ENCODE measurements at places on chromosomes 1 and 21.

- H3K36me3 ChIP-seq: peaks cover 20% of the 10 kb centered on the region
- no peaks in the 10 kb centered on the region for H3K27me3 ChIP-seq
- peaks cover 9% of the 10 kb centered on the region for H3K4me1 ChIP-seq
- peak within 1 kb of the TSS; percentile 92 for H3K27ac ChIP-seq
Observed at GRCh38 chr1:26900001-26900814, at the start of gene GPATCH3. Gene GPATCH3, minus strand, starts transcription at chr1:26900467. Its CDS starts 25 bp downstream, at chr1:26900442.

DNA sequence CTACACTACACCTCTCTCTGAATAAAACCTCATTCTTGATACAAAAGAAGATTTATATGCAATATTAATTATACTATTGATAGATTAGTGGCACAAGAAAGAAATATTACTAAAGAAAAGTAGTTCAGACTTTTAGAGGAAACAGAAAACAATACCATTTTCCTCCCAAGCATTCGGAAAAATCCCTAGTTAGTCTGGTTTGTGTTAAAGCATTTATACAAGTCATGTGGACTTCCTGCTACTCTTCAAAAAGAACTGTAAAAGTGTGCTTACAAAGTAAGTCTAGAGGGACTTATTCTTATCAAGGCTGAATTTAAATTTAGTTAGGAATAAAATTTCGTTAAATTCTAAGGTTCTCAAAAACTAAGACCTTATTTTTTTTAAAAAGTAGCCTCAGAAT, 129.1 kb downstream of the ATP1B1 start:
- H3K27ac ChIP-seq: no peak overlapping the region
- no peaks in the 10 kb centered on the region for H3K36me3 ChIP-seq
- H3K27me3 ChIP-seq: no peaks in the 10 kb centered on the region
- no peak overlapping the region for H3K4me3 ChIP-seq
- DNase-seq: no peak

- DNase-seq: no peak
- H3K4me1 ChIP-seq: no peaks in the 10 kb centered on the region
- H3K4me3 ChIP-seq: no peak overlapping the region
- H3K36me3 ChIP-seq: peaks cover 96% of the 10 kb centered on the region
- H3K27me3 ChIP-seq: no peaks in the 10 kb centered on the region
Observed at GRCh38 chr1:182875889-182876288, 36.7 kb downstream of the DHX9 start.

DNA sequence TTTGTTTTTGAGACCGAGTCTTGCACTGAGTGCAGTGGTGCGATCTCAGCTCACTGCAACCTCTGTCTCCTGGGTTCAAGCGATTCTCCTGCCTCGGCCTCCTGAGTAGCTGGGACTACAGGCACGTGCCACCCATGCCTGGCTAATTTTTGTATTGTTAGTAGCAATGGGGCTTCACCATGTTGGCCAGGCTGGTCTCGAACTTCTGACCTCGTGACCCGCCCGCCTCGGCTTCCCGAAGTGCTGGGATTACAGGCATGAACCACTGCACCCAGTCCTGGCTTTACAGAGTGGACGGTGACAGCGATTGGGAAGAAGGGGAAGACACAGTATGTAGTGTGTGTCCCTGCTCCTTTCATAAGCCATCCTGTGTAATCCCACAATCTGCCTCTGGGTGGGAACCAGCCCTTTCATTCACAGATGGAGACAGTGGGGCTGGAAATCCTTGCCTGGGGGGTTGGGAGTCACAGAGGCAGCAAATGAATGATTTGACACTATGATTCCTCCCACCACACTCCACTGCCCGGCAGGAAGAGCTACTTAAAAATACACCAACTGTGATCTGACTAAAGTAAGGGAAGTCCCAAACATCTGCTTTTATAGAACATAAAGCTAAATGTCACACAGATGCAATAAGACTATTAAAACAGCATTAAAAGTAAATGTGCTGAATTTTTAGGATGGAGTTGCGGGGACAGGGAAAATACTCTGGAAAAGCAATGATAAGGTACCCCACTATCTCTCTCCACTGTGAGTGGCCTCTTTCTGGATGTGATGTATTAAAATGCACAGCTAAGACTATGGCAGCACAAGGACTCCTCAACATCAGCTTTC, 4.5 kb downstream of the PARP1 start:
- peaks cover 32% of the 10 kb centered on the region for H3K36me3 ChIP-seq
- peaks cover 38% of the 10 kb centered on the region for H3K4me1 ChIP-seq
- H3K4me3 ChIP-seq: no peak overlapping the region
- no peaks in the 10 kb centered on the region for H3K27me3 ChIP-seq
- no peak overlapping the region for H3K27ac ChIP-seq

GRCh38 chr21:38712071-38712470, 93.7 kb upstream of the ETS2 start:
- no peaks in the 10 kb centered on the region for H3K27me3 ChIP-seq
- H3K4me1 ChIP-seq: no peaks in the 10 kb centered on the region
- DNase-seq: no peak
- H3K4me3 ChIP-seq: no peak overlapping the region
- H3K36me3 ChIP-seq: no peaks in the 10 kb centered on the region
- H3K27ac ChIP-seq: no peak overlapping the region

DNA sequence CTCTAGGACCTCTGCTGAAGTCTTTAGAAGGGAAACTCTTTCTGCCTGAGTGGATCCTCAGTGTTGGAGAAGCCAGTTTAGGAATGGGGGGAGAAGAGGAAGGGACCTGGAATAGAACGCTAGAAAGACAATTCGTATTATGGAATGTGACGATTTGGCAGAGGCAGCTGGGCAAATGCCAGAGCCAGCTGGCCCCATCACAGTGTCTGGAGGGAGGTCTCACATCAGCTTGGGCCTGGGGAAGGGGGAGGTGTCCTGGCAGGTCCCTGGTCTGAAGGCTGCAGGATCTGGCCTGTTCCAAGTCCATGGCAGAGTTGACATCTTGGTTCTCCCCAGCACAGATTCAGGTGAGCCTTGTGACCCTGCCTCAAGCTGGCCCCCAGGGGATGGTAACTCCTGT, 11.3 kb downstream of the TMCC2 start:
- H3K36me3 ChIP-seq: no peaks in the 10 kb centered on the region
- no peak overlapping the region for H3K27ac ChIP-seq
- no peak for DNase-seq
- no peaks in the 10 kb centered on the region for H3K4me1 ChIP-seq

GRCh38 chr21:44289381-44290010, 3.8 kb downstream of the AIRE start:
- no peaks in the 10 kb centered on the region for H3K27me3 ChIP-seq
- no peaks in the 10 kb centered on the region for H3K36me3 ChIP-seq
- no peak overlapping the region for H3K4me3 ChIP-seq
- peaks cover 15% of the 10 kb centered on the region for H3K4me1 ChIP-seq
- no peak for DNase-seq

DNA sequence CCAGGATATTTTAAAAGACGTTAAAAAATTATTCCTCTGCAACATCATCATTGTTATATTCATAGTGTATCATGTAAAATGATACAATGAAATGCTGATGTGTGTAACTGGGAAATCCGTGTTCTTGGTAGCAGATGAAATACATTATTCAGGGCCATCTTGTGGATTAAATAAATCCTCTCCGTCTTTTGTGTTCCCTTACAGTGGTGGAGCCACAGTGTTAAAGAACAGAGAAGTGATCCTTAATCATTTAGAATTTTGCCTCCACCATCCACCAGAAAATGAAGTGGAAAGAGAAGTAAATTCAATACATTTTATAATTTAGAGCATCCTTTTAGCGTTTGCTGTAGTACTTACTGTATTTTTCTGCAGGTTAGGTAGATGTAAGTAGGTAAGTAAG, 1.3 kb downstream of the DYRK3 start:
- no peaks in the 10 kb centered on the region for H3K36me3 ChIP-seq
- no peak overlapping the region for H3K27ac ChIP-seq

- DNase-seq: no peak
- no peaks in the 10 kb centered on the region for H3K27me3 ChIP-seq
- no peak overlapping the region for H3K4me3 ChIP-seq
- H3K36me3 ChIP-seq: no peaks in the 10 kb centered on the region
- H3K4me1 ChIP-seq: no peaks in the 10 kb centered on the region
- no peak overlapping the region for H3K27ac ChIP-seq
Observed at GRCh38 chr1:15185617-15186016, 32.1 kb downstream of the TMEM51 start.

GRCh38 chr1:156213644-156213966, 798 bp downstream of the PMF1 start:
- peaks cover 12% of the 10 kb centered on the region for H3K36me3 ChIP-seq
- H3K4me1 ChIP-seq: peaks cover 20% of the 10 kb centered on the region
- H3K4me3 ChIP-seq: peak overlapping the region; percentile 77
- peak overlapping the region; percentile 94 for H3K27ac ChIP-seq

- no peaks in the 10 kb centered on the region for H3K4me1 ChIP-seq
- no peaks in the 10 kb centered on the region for H3K27me3 ChIP-seq
- no peak overlapping the region for H3K4me3 ChIP-seq
- H3K27ac ChIP-seq: no peak overlapping the region
- no peak for DNase-seq
Observed at GRCh38 chr1:109011335-109011734, 30.6 kb downstream of the WDR47 start.

DNA sequence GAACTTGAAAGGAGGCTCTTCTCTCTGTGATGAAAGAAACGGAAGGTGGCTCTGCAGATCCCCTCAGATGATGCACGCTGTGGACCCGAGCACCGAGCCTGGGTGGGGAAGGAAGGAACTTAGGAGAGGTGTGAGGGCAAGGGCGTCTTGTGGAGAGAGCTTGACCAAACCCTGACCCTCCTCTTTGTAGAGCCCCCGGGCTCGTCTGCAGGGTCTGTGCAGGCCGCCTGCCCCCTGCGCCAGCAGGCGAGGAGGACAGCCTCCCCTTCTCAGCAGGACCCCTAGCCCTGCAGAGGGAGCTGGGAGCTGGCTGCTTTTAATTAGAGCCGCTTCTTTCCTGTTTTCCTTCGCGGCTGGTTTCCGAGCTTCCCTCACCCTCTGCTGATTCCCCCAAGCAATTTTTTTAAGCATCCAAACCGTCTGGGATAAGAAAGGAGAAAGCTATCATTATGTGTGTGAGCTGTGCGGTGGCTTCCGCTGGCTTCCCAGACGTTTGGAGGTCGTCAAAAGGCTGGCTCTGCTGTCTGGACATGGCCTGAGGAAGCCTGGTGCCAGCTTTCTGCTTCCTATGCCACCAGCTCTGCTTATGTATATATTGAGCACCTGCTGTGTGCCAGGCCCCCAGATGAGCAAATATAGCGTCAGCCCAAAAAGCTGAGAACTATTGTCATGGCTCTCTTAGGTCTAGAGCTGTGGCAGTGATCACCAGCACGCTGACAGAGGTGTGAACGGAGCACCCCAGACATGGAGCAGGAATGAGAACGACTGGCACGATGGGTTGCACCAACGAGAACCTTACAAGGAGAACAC, 160.2 kb upstream of the IRF2BP2 start:
- H3K4me1 ChIP-seq: peaks cover 35% of the 10 kb centered on the region
- H3K4me3 ChIP-seq: no peak overlapping the region
- no peaks in the 10 kb centered on the region for H3K36me3 ChIP-seq
- no peak overlapping the region for H3K27ac ChIP-seq
- H3K27me3 ChIP-seq: no peaks in the 10 kb centered on the region

DNA sequence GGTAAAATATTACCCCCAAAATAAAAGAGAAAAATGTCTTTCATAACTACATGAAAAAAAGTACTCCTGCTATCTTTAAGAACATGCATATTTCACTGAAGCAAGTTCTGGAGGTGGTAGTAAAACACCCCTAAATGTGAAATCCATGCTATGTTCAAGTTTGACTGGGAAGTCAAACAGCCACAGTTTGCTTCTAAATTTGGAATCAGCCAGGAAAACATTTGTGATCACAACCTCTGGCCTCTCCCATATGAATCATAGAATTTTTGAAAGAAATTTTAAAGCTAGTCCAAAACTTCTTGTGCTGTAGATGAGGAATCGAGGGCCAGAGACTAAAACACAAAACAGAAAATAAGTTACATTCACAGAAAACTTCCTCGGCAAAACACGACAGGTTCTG, 6.6 kb downstream of the SORT1 start:
- H3K27ac ChIP-seq: no peak overlapping the region
- peaks cover 4% of the 10 kb centered on the region for H3K27me3 ChIP-seq
- H3K36me3 ChIP-seq: no peaks in the 10 kb centered on the region
- no peaks in the 10 kb centered on the region for H3K4me1 ChIP-seq
- DNase-seq: no peak
- H3K4me3 ChIP-seq: no peak overlapping the region

- H3K36me3 ChIP-seq: no peaks in the 10 kb centered on the region
- no peaks in the 10 kb centered on the region for H3K4me1 ChIP-seq
- H3K4me3 ChIP-seq: no peak overlapping the region
- H3K27me3 ChIP-seq: no peaks in the 10 kb centered on the region
Observed at GRCh38 chr1:38549191-38549590, 310.4 kb downstream of the RRAGC start.

DNA sequence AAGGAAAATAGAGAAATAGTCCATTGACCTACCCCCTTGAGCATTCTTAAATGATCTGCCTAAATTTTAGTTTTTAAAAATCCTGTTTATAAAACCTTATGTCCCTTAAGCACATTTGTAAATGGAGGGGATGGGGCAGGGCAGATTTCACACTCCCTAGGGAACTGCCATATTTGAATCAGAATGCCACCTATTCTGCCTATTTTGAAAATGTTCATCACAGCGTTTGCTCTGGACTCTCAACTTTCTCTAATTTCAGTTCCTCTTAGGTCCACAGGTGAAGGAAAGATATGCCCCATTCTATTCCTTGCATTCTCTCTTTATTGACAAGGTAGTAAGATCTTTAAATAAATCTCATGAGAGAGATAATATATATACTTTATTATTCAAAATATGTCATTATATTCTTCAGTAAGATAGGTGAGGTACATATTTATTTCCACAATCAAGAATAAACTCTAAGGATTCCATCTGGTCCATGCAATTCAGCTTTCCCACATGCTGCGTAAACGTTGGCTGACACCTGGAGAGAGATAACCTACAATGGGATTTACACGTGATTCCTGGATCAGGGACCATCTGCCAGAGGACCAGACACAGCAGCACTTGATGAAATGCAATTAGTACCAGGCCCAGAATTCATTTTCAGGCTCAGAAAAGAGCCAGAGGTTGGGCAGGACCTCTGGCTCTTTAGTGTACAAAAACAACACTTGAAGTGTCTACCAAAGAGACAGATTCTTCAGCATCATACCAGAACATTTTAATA, 1.2 kb upstream of the LPGAT1 start:
- peaks cover 25% of the 10 kb centered on the region for H3K4me1 ChIP-seq
- H3K27ac ChIP-seq: no peak overlapping the region
- no peak overlapping the region for H3K4me3 ChIP-seq

DNA sequence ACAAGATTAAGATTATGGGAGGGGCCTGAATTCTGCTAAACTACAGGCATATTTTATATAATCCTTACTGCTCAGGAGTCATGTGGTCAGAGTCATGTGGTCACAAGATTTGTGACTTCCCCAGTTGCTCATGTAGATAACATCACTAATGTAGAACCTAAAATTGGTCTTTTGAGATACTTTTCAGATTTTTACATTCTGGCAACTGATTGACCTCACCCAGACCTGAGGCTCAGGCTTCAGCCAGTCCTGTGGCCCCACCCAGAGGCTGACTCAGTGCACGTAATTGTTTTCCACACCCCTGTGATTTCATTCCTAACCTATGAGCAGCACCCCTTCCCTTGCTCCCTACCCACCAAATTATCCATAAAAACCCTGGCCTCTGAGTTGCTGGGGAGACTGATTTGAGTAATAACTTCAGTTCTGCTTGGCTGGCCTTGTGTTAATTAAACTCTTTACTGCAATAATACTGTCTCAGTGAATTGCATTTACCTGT, 41.7 kb upstream of the ZNF326 start:
- no peaks in the 10 kb centered on the region for H3K36me3 ChIP-seq
- no peak overlapping the region for H3K4me3 ChIP-seq
- H3K27ac ChIP-seq: no peak overlapping the region
- DNase-seq: peak; percentile 10
- H3K27me3 ChIP-seq: no peaks in the 10 kb centered on the region
- no peaks in the 10 kb centered on the region for H3K4me1 ChIP-seq

GRCh38 chr1:169443923-169444322, 16.6 kb upstream of the CCDC181 start:
- H3K27ac ChIP-seq: no peak overlapping the region
- H3K36me3 ChIP-seq: no peaks in the 10 kb centered on the region
- H3K27me3 ChIP-seq: no peaks in the 10 kb centered on the region
- no peaks in the 10 kb centered on the region for H3K4me1 ChIP-seq
- no peak overlapping the region for H3K4me3 ChIP-seq
- no peak for DNase-seq

All from effector memory CD4-positive, alpha-beta T cell (primary cell).